ENCODE measurements at places on chromosomes 12 and 14. TPM values are rescaled to one million over a fixed set of nuclear protein-coding genes. Genes with fewer than 3 reads are reported as not detected.

GRCh38 chr14:33163600-33163999 is 224.9 kb downstream of the NPAS3 start:
- no peak for DNase-seq

DNA sequence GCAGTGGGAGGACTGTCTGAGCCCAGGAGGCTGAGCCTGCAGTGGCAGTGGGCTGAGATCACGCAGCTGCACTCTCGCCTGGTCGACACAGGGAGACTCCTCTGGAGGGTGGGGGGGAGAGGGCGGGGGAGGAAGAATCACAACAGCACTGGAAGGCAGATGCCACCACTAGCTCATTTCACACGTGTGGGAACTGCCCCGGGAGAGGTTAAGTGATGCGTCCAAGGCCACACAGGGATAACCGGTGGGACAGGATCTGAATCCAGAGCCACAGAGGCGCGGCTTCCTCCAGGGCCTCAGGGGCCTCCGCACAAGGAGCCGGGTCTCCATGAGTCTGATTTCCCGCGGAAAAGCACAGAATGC is 20.8 kb downstream of the STX2 start:
- DNase-seq = no peak

DNA sequence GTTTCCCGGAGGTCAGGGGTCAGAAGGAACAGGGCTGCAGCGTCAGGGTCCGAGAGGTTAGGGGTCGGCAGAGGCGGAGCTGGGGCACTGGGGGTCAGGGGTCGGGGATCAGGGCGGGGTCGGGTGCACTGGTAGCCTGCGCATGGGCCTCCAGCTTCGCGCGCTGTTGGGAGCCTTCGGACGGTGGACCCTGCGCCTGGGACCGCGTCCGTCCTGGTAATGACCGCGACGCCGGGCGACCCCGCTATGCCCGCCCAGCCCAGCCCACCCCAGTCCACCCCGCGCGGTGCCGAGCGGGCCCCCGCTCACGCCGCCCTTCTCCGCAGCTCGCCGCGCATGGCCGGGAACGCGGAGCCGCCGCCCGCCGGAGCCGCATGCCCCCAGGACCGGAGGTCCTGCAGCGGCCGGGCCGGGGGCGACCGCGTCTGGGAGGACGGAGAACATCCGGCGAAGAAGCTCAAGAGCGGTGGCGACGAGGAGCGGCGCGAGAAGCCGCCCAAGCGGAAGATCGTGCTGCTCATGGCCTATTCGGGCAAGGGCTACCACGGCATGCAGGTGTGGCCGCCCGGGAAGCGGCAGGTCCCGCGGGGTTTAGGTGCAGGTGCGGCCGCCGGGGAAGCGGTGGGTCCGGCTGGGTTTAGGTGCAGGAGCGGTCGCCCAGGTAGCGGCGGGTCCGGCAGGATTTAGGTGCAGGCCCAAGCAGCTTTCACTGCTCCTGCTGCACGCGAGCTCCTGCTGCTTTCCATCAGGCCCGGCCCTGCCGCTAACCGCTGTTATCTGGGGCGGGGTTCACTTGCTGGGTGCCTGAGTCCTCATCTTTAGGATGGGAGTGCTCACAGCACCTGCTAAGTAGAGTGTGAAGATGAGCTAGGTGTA is 743 bp downstream of the PUS1 start:
- peak; percentile 15 for DNase-seq

GRCh38 chr12:12999959-13000615 is at the start of gene HEBP1:
TSS of gene HEBP1 (minus strand) at chr12:13000265. CDS start at chr12:13000114, 151 bp downstream.
- DNase-seq = peak; percentile 81

DNA sequence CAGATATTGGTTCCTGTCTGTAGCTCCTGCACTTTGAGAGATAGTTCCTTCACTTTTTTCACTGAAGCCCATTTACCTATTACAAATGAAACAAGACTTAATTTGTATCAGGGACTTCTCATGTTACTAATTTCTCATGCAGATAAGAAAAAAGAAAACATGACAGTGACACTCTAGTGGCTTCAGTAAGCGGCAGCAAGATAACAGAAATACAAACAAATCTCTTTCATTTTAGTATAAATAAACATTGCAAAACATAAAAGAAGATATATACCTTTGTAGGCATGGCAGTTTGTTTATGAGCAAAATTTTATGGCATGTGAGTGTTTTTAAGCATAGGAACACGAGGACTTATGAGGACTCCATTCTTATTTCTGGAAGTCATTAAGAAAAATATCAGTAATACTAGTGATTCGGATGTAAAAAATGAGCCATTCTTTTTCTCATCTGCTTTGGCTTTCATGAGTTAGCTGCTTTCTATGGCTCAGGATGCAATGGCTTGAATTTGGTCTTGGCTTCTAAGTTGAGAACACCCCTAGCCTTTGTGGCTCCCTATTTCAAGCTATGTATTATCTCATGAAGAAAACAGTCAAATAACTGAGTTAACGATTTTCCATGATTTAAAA is 310.1 kb upstream of the RGS6 start:
- peak; percentile 46 for DNase-seq

DNA sequence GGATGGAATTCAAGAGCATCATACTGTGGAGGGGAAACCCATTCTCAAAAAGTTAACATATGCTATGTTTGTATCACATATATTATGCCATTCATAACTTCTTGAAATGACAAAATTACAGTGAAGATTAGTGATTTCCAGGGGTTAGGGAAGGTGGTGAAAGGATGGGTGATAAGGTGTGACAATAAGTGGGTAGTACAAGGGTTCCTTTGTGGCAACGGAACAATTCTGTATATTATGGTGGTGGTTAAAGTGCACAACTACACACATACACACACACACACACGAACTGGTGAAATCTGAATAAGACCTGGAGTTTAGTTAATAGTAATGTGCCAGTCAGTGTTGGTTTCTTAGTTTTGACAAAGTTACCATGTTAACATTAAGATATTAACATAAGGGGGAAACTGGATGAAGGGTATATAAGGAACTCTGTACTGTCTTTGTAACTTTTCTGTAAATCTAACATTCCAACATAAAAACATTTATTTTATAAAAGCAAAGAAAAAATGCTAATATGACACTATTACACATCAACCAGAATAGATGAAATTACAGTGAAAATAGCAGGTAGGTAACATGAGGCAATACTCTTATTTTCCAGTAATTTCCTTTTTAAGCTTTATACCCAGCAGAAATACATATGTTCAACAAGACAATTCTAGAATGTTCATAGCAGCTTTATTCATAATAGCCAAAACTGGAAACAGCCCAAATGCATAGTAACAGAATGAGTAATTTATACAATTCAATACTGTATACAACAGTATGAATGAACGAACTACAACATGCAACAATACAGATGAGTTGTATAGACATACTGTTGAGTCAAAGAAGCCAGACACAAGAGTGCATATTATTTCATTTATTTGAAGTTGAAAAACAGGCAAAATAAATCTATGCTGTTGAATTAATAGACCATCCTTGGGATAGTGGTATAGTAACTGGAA is 44.0 kb upstream of the OR5AU1 start:
- DNase-seq = no peak

GRCh38 chr12:109518820-109519665 is 41.6 kb downstream of the UBE3B start:
- peak; percentile 92 for DNase-seq

GRCh38 chr14:75753696-75754095 is 92.7 kb downstream of the TTLL5 start:
- peak; percentile 38 for DNase-seq

GRCh38 chr14:34081576-34082136 is 130.8 kb upstream of the EGLN3 start:
- DNase-seq = peak; percentile 50

- DNase-seq = no peak
These were observed 157.9 kb downstream of the ZNF664 start for GRCh38 chr12:124130691-124131591.

DNA sequence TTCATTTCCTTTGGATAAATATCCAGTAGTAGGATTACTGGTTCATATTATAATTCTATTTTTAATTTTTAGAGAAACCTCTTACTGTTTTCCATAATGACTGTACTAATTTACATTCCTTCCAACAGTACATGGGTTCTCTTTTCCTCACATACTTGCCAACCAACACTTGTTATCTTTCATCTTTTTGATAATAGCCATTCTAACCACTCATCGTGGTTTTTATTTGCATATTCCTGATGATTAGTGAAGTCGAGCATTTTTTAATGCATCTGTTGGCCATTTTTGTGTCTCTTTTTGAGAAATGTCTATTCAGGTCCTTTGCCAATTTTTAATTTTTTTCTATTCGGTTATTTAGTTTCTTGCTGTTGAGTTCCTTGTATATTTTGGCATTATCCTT is 457.7 kb upstream of the PDE3A start:
- peak; percentile 30 for DNase-seq

DNA sequence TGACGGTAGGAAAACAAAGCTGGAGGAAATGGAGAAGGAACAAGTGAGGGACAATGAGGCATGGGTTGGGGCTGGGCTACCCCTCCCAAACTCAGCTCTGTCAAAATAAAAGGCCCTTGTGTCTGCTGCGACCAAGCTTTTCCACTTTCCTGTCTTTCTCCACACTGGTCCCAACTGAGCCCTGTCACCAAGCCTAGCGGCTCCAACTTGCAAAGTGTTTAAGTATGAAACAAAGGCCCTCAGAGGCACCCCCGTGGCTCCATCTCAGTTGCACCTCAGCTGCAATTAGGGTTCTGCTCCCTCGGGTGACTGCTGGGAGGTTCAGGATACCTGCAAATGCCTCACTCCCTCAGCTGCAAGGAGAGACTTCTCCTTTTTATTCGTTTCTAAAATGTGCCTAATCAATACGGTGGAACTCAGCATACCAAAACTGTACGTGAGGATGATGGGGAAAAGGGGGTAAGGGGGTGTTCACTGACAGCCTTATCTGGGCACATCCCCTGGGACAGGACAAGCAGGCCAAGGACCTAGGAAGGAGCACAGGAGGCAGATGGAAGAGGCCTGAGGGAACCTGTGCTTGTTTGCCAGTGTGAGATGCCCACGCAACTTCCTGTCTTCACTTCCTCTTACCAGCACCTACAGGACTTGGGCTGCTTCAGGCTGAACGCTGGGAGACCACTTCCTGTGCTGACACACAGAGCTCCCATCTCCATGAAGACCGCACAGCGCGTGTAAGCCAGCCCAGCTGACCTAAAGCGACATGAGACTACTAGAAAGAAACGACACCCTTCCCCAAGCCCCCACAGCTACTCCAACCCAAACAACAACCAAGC is 8.9 kb downstream of the VAMP1 start:
- DNase-seq = no peak

- peak; percentile 98 for DNase-seq
These were observed 133.4 kb downstream of the KICS2 start for GRCh38 chr12:64088431-64089349.

DNA sequence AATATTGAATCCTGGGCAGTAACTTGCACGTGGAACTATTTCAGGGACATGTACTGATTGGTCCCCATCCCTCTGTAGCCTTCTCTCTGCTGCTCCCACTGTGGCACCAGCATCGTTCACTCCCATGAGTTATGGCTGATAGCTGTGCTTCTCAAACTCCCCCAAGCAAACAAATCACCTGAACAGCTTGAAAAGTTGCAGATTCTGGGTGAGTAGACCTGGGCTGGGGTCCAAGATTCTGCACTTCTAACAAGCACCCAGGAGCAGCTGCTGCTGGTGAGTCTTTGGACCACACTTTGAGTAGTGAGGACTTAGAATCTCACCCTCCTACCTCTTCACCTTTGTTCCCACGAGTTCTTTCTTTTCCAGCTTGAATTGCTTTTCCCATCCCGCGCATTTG is 49.4 kb upstream of the ZFP36L1 start:
- no peak for DNase-seq

GRCh38 chr14:78927261-78927660 is 757.1 kb downstream of the NRXN3 start:
- DNase-seq = no peak

GRCh38 chr12:67811437-67812361 is 163.2 kb downstream of the DYRK2 start:
- DNase-seq = peak; percentile 82

DNA sequence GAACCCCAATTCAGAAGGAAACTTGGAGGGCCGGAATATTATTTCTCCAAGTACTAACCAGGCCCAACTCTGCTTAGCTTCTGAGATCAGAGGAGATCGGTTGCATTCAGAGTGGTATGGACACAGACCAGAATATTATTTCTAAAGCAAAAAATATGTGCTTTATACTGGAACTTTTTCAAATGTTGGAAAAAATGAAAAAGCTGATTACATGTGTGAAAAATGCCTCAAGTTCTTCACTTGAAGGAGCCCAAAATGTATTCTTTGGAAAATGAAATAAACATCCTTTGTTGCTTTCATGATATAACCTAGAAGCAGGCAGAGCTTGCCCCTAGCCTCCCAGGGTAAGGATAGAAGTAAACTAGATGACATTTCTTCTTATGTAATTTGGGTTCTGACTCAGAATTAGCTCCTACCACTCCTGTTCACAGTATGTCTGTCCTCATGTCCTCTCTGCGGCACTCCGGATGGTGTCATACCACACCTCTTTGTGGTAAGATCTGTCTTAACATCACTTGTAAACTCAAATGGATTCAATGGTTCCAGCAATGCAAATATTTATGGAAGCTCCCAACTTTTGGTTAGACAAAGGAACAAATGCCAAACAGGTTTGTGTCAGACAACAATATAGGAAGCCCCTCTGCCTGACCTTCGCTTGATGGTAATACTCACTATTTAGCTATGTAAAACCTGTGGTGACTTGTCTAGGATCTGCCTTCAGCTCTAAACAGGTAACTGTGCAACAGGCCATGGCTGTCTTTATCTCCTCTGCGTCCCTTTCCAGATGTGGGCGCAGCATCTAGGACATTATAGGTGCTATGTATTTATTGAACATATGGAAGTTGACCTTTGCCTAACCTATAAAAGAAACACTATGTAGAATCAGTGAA is 178.5 kb downstream of the SSPN start:
- DNase-seq = no peak

- DNase-seq = no peak
These were observed 82.1 kb upstream of the DACT1 start for GRCh38 chr14:58555647-58556046.

GRCh38 chr14:22471545-22472121 is 117.4 kb downstream of the DAD1 start:
- DNase-seq = no peak

DNA sequence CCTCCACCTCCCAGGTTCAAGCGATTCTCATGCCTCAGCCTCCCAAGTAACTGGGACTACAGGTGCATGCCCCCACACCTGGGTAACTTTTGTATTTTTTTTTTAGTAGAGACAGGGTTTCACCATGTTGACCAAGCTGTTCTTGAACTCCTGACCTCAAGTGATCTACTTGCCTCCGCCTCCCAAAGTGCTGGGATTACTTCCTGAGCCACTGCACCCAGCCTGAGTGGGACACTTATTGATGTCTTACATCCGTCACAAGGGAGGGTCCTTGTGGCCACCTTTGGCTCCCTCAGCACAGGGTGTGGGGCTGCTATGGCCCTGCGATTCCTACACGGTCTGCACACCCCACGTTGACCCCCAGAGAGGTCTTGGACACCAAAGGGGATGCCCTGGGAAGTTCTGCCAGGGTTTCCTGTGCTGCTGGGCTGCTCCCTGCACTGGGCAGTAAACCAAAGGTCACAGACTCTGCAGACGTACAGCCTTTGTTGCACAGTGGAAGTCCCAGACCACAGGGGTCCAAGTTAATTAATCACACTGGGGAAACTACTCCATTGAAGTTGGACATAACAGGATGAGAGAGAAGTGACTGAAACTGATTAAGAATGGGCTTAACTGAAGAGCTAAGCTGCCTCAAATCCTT is 95.7 kb downstream of the SAMD4A start:
- no peak for DNase-seq

TAS2R8 gene
- total RNA-seq = 0.45 TPM

SOAT2 gene
- total RNA-seq = not detected

NACA gene
- 960 TPM for total RNA-seq

SLC8A3 gene
- not detected for total RNA-seq

HOXC4 gene
- 0.36 TPM for total RNA-seq

SRGAP1 gene
- total RNA-seq = 11.9 TPM

SLC5A8 gene
- total RNA-seq = not detected

NINJ2 gene
- total RNA-seq = not detected

Data from fibroblast of the aortic adventitia (primary cell).